Hematopoietic multipotent progenitor cell treated with erythropoietin and hydrocortisone succinate and interleukin-3 and kit ligand, for 4 days (in vitro differentiated cells): ENCODE measurements at places on chromosomes 11 and 22.

DNA sequence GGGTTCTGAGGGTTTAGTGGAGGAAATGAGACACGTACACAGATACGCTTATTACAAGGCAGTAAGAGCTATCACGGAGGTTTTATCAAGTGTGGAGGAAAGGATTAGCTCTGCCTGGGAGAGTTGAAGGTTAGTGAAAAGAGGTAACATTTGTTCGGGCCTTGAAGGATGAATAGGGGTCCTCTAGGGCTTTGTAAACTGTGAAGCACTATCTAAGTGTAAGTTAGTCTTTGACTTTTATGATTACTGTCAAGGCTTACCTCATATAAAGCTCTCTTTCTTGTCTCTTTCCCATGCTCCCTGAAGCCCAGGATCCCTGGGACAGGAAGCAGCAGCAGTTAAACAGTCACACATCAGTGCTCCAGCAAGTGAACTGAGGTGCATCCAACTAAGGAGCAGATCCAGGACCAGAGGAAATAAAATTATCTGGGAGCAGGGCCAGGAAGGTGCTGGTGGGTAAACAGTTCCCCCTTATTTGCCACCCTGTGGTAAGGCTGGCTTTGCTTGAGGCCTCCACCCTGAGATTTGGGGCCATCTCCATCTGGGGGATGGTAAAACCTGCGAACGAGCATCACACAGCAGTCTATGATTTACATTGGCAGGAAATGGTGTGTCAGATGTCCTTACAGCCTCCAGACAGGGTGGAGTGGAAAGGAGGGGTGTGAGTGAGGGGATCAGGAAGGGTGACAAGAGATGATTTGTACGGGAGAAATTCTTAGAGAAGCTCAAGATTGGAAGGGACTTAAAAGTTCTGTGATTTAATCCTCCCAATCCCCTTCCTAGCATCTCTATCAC is 27.2 kb downstream of the GVQW3 start:
- no peak for DNase-seq

GRCh38 chr11:7648264-7648663 is 25.0 kb downstream of the CYB5R2 start:
- no peak for DNase-seq

DNA sequence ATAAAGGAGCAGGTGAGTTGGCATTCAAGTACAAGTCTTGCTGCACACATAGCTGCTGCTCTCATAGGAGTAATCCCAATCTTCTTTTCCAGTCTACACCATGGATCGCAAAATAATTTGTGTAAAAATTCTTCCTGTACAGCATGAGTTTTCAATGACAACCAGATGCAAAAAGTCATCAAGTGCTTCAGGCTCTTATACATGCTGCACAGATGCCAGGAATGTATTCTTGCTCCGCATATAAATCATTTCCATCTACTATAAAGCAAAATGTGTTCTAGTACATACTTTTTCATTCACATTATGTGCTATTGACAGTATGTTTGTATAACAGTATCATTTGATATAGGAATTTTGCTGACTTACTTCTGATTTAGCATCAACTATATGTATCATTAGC is 35.4 kb downstream of the NXPE2 start:
- DNase-seq, result no peak

DNA sequence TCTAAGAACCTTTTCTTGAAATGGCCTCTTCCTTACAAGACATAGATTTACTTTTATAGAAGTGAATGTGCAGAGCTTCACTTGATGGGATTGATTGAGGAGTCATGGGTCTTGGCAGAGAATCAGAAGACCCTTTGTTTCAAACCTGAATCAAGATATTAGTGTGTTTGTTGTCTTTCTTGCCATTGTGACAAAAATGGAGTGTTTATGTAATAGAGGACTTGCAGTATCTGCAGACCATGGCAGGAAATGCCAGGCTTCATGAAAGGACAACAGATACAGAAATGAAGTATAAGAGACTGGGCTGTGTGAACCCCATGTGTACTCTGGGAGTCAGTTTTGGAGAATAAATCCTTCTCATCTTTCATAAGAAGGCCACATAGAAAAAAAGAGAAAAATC is 72.9 kb upstream of the HORMAD2 start:
- no peak for DNase-seq

- no peak for DNase-seq
Measured at GRCh38 chr11:86719781-86720463, 47.5 kb upstream of the ME3 start.

DNA sequence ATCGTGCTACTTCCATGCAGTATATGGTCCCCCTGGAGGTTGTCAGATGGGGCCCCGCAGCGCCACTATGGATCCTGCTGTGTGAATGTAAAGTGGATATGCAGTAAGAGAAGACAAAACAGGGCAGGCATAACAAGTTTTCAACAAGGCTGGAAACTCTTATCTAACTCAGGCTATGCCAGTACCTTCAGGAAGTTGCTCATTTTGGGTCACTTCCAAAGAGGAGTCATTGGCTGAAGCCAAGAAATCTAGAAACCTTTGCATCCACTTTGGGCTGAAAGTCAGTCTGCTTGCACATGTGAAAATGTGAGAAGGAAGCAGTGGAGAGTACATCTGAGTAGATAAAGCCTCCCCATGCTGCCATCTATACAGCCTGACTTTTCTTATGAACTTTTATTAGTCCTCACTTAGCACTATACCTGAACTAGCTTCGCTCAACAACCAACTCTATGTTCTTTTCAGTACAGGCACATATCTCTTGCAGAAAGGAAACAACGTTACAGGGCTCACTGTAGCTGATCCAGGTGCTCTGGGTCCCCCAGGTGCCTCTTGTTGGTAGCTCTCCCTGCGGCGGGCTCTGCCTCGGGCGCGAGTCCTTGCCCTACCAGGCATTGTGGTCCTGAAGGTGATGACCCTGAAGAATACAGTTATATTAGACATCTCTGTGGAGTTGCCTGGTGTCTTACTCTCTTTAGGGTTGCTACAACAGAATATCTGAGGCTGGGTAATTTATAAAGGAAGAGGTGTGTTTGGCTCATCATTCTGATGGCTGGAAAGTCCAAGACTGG is 12.4 kb downstream of the PIWIL3 start:
- DNase-seq, result peak; percentile 39

GRCh38 chr22:31363885-31364465 is 17.8 kb upstream of the PATZ1 start:
- DNase-seq, result no peak

GRCh38 chr11:115050756-115051155 is 372.4 kb downstream of the NXPE2 start:
- no peak for DNase-seq

DNA sequence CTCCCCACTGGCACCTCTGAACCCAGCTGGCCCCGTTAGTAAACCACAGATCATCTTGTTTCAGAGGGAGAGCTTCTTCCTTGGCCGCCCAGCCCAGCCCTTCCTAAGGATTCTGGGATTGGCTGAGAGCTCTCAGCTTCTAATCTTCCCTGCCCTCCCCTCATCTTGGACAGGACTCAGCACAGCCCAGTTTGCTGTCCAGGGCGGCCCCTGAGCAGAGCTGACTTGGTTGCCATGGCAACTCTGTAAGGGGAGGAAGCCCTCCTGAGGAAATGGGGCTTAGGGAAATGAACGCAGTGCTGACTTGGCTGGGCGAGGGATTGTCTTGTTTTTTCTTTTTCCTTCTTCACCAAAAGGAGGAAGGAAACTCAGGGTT is 4.6 kb downstream of the APOL4 start:
- DNase-seq, result peak; percentile 72

DNA sequence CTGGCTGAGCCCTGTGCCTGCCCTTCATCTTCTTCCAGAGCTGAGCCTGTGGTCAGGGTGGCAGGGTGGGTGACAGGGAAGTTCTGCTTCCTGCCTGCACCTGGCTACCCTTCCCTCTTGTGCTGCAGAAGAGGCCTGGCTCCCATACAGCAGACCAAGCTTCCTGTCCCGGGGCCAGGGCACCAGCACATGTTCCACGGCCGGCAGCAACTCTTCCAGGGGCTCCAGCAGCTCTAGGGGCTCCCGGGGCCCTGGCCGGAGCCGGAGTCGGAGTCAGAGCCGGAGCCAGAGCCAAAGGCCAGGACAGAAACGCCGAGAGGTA is 15.0 kb downstream of the ROBO3 start:
- DNase-seq, result no peak

- DNase-seq, result no peak
Measured at GRCh38 chr11:60879971-60880588, 12.7 kb downstream of the ZP1 start.

GRCh38 chr11:77106321-77106720 is 3.7 kb downstream of the OMP start:
- no peak for DNase-seq

GRCh38 chr11:125457814-125458343 is 38.2 kb downstream of the FEZ1 start:
- DNase-seq, result no peak

- peak; percentile 92 for DNase-seq
Measured at GRCh38 chr11:124207102-124207792, 24.1 kb downstream of the OR10D3 start.

DNA sequence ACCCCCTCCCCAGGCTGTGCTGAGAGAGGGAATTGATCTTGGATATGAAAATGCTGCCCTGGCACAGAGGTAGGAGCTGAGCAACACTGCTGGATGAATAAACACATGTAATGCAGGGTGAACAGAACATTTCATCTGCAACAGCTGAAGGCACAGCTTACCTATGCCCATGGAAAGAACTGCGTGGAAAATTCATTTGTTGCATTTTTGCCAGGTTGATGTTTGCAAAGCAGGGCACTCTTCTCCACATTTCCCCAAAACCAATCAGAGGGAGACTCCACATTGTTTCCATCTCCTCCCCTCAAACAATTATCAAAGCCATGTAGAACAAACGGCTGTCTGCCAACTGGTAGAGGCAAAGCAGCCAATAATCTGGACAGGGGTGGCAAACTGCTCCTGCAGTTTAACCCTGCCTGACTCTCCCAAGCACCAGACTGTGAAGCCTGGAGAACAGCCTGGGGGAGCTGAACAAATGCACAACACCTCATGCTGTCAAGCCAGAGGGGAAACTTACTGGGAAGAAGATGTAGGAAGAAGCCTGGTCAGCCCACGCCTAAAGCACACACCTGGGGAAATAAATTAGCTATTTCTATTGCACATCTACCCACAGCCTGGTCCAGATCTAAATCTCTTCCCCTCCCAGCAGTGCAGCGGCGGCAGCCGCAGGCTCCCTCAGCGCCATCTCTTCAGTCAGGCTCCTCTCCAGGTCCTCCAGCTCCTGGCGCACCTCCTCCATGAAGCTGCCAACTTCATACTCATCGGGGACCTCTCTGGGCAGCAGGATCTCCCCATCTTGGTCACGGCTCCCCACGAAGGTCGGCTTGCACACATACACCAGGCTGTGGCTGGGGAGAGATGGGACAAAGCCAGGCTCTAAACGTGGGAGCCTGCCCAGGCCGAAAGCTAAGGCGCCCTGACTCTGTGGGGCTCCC is 44.3 kb downstream of the DKK3 start:
- DNase-seq, result no peak

DNA sequence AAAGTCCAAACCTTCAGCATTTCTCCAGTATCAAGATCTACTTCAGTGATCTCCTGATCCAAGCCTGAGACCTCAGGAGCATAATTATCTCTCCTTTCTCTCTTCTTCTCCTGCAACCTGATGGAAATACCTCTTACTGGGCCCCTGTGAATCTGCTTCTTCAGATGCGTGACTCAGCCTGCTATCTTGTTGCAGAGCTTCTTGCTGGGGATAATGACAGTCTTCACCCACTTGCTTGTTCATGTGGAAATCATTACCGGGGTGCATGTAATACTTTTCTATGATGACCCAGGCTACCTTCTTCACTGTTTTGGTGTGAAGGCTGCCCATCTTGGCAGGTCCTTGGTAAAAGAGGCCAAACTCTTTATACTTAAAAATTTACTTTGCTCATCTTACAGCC is 140.0 kb upstream of the POU2AF2 start:
- no peak for DNase-seq

GRCh38 chr11:128283451-128283850 is 303.9 kb downstream of the ETS1 start:
- DNase-seq, result no peak

DNA sequence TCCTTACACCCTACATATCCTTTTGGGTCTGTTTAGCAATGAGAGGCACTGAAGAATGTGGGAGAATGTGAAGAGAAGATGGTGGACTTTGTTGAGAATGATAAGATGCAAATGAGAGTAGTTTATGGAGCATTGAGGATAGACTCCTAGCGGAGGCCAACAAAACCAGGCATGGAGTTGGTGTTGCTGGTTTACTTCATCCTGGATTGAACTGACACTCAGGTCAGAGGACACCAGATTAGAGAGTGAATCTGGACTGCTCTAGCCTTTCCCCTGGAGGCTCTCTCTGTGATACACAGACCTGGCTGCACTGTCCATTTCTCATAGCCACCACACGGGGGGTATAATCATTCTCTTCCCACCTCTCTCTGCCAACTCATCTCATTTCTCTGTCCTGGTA is 98.7 kb downstream of the MICAL2 start:
- no peak for DNase-seq

GRCh38 chr11:83158965-83159901 is 2.3 kb downstream of the PCF11 start:
- no peak for DNase-seq

DNA sequence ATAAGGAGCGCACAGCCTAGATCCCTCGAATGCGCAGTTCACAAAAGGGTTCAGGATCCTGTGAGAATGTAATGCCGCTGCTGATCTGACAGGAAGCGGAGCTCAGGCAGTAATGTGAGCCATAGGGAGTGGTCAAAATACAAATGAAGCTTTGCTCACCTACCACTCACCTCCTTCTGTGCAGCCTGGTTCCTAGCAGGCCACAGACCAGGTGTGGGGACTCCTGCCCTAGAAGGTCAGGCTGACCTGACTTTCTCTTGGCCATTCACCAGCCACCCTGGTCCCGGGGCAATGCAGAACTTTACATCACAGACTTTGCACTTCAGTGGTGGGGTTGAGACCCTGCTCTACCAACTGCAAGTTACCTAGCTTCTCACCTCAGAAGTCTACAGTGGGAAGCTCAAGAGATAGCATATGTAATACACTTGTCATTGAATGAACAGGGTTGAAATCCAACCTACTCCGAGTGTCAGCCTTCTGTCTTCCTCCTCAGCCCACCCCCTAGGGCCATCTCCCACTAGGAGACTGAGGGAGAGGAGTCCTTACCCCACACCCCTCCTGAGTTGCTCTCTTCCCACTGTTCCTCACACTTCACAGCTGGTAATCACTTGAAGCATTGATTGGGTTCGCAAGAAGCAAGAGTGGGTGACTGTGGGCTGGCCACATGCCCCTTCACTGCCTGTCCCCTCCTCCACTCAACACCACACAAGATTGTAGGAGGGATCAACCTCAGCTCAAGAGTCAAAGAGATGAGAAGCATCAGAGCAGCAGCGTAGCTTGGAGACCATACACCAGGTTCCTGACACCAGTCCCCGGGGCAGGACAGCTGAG is 2.0 kb upstream of the KCNJ1 start:
- DNase-seq, result peak; percentile 46

DNA sequence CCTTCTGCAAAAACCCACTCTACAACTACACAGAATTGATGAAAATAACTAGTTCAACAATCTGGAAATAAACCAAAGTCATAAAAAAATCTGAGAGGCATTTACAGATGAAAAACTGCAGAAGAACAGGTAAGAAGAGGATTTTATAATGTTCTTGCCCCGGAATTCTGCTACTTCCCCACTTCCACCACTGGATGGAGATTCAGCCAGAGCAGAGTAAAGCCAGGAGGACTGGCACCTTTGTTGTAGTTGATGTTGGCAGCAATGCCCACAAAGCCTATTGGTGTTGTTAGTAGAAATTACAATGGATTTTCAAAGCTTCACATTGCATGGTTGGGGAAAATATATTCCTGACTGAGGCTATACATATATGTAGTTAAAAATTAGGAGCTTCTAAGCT is 640.2 kb downstream of the LRRC4C start:
- DNase-seq, result no peak
